Uterus (tissue), 4 donors: ENCODE measurements at places on chromosomes 1 and 21. TPM values are rescaled to one million over a fixed set of nuclear protein-coding genes. Genes with fewer than 3 reads are reported as not detected.

GBP1 gene
- 83.5 TPM for total RNA-seq

ZNF683 gene
- total RNA-seq: not detected

DNA sequence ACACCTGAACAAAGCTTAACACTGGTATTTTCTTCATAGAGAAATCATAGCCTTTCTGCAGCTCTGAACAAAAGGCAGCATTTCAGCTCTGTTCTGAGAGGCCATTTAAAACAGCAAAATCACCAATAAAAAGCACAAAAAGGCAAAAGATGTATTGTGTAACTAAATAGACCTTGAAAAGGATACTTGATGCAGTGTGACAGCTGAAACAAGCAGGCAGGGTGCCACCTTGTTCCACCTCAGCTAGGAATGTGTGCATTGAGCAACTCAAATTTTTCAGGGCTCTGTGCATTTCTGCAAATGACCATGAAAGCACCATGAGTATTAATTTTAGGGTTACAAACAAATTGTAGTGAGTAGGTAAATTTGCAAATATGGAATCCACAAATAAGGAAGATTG lies 65.8 kb downstream of the RHOU start:
- no peak for DNase-seq

GRCh38 chr1:84742653-84743052 lies 52.4 kb upstream of the SSX2IP start:
- no peak for DNase-seq

DNA sequence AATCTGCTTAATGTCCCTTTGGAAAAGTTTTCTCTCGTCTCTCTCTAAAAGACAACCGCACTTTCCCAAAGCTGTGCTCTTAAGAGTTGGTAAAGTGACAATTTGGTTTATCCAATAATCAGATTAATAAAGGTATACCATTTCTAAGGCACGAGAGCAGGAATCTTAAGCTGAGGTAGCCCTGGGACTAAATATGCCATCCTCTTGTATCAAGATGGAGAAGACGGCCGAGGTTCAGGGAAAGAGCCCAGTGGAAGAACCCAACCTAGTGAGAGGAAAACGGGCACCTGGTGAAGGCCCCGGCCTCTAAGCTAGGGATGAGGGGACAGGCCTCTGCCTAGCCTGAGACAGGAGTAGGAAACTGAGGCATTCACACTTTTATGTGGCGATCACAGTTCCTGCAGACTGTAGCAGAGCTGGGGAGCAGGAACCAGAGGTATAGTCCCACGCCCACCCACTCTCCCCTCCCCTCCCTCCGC lies 334 bp upstream of the SARS1 start:
- no peak for DNase-seq

- no peak for DNase-seq
Observed at GRCh38 chr1:111864862-111865261, 109.2 kb downstream of the DDX20 start.

SAMD11 gene
- total RNA-seq: 2.1 TPM

CR1 gene
- 3.7 TPM for total RNA-seq

GRCh38 chr1:205505791-205506190 lies 1.3 kb downstream of the CDK18 start:
- peak; percentile 51 for DNase-seq

VTCN1 gene
- total RNA-seq: 2.6 TPM

FMN2 gene
- 1.0 TPM for total RNA-seq

GRCh38 chr1:4963251-4963650 lies 308.8 kb downstream of the AJAP1 start:
- no peak for DNase-seq

DNA sequence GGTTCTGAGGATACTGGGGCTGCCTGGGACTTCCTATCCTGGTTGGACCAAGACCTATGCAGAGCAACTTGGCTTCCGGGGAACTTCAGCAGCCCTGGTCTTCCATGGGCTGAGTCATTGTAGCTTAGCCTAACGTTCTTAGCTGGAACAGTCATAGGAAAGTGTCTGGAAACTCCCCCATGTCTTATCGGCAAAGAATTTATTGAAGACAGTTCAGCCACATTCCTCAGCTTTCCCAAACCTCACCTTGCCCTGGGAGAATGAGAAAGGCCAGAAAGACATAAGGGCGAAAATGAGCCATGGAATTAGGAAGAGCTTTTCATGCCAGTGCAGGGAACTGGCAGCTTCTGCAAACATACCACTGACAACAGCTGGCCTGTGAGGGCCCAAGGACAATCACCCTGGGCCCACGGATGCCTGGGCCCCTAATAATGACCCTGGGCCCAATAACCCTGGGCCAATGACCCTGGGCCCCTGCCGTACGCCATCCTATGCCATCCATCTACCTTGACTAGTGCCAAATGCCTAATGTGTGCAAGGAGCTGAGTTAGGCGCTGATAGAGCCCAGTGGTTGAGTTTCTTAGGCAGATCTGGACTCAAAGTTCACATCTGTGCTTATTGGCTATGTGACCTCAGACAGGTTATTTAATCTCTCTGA lies 114.4 kb upstream of the GADD45A start:
- no peak for DNase-seq

DNA sequence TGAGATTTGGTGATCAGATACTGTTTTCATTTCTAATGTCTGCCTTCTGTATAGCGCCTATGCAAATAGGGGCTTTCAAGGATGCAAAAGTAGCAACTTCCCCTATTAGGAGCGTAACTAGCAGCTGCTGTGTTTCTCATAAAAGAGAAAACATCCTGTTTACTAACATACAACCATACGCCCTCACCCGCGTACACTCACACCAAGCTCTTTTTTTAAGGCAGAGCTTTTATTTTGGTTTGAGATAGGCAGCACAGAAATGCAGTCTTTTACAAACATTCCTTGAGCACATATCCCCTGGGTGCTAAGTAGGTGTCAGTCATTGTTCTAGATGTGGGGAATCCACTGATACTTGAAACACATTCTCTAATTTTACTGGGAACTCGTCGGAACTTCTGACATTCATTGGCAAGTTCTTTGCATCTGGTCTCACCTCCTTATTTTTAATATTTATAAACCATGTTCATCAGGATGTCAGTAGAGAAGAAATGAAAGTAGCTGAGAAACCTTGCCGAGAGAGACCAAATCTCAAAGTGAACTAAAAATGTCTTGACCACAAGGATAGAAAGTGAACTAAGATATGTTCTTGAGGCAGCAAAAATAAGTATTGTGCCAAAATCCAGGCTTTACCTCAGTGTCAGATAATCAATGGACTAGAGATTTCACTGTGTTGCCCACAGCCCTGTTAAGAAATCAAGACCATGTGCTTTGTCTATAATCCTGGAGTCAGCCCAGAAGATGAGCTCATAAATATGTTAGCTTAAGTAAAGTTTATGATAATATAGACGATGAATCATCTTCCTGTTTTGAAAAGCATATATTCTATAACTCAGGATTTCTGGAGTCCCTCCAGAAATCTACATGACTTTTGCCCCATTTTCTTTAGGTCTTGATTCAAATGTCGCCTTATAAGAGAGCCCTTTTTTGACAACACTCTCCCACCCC lies 350.9 kb downstream of the ST6GALNAC3 start:
- no peak for DNase-seq
